ENCODE measurements at places on chromosomes 12 and 14. TPM values are rescaled to one million over a fixed set of nuclear protein-coding genes. Genes with fewer than 3 reads are reported as not detected.
A peak's percentile ranks its signal among the peaks of the same experiment; 100 is the strongest.

DNA sequence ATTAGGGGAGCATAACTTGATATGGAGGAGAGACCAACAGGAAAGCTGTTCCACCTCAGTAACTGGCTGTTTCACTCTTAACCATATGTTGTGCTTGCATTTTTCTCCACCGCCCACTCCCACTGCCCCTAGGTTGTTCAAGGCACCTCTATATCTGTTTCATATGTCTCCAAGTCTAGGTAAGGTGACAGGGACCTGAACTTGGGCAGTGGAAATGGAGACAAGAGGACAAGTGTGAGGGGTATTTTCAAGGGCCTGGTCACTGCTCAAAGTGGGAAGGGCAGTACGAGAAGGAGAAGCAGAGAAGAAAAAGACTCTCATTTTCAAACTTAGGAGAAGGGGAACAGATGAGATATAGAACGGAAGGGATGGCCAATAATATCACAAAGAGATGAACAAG, 3.1 kb downstream of the SLC38A1 start:
- peaks cover 3% of the 10 kb centered on the region for H3K36me3 ChIP-seq
- peaks cover 22% of the 10 kb centered on the region for H3K4me1 ChIP-seq
- H3K27ac ChIP-seq: no peak overlapping the region

DNA sequence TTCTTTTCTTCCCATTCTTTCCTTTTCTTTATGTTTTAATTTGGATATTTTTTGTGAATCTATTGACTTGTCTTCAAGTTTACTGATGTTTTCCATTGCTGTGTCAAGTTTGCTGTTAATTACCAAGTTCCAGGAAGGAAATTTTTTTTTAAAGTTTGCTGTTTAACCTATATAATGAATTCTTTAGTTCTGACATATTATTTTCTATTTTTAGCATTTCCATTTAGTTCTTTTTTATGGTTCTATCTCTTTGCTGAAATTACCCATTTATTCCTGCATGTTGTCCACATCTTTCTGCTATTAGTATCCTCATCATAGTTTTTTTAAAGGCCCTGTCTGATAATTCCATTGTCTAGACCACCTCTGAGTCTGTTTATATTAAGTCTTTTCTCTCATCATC, 27.8 kb downstream of the KLHDC1 start:
- DNase-seq: no peak
- H3K27ac ChIP-seq: no peak overlapping the region
- no peak overlapping the region for H3K4me3 ChIP-seq
- H3K36me3 ChIP-seq: peaks cover 29% of the 10 kb centered on the region
- no peaks in the 10 kb centered on the region for H3K4me1 ChIP-seq

DNA sequence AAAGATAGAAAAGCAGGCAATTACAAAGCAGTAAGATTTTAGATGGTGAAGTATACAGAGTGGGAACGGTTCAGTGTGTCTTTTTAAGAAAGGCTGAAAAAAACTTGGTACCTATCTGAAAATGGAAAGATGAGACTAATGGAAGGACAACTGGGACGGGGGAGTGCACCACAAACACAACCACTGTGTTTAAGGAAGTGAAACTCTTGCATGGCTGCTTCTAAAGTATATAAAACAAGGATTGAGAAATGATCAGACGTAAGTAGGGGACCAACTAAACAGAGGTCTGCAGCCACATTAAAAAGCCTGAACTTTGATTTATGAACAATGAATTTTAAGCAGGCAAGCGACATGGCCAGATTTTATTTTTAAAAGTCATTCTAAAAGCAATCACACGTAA, 328.6 kb downstream of the MDGA2 start:
- H3K4me3 ChIP-seq: no peak overlapping the region
- H3K27ac ChIP-seq: no peak overlapping the region
- peaks cover 7% of the 10 kb centered on the region for H3K4me1 ChIP-seq
- H3K36me3 ChIP-seq: no peaks in the 10 kb centered on the region
- DNase-seq: no peak
- H3K27me3 ChIP-seq: no peaks in the 10 kb centered on the region

DNA sequence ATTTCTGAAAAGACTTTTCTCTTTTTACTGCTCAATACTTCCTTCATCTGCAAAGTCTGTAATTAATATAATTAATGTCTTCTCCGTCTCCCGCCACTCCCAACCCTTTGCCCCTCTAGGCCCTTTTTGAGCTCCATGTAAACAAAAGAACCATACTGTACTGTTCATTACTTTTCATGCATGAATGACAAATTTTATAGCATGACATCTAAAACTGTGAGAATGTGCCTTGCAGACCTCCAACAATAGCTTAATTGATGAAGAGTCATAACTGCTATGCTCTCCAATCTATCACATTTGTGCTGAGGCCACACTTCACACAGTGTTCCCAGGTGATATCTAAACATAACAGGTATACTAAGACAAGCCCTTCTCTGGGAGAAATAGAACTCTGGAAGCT, 1122.7 kb upstream of the ATXN7L3B start:
- no peaks in the 10 kb centered on the region for H3K36me3 ChIP-seq
- no peaks in the 10 kb centered on the region for H3K27me3 ChIP-seq
- no peak overlapping the region for H3K4me3 ChIP-seq
- no peaks in the 10 kb centered on the region for H3K4me1 ChIP-seq
- no peak overlapping the region for H3K27ac ChIP-seq

DNA sequence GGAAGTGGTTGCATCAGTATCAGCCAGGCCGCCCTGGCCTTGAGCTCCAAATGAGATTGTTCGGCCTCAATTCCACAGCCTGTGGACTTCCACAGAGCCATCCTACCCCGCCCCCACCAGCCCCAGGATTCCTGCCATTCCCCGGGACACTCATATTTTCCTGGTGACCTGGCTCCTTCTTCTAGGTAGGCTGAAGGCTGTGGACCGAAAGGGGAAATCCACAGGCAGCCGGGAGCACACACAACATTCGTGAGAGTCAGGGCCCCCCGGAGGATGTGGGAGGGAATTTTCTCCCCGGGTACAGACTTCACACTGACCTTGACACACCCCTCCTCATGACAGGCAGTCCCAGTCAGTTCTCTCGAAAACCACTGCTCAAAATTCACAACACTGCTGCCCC, 39.9 kb downstream of the RIN3 start:
- H3K27me3 ChIP-seq: no peaks in the 10 kb centered on the region
- H3K4me3 ChIP-seq: no peak overlapping the region
- peak overlapping the region; percentile 81 for H3K27ac ChIP-seq
- peaks cover 9% of the 10 kb centered on the region for H3K36me3 ChIP-seq

DNA sequence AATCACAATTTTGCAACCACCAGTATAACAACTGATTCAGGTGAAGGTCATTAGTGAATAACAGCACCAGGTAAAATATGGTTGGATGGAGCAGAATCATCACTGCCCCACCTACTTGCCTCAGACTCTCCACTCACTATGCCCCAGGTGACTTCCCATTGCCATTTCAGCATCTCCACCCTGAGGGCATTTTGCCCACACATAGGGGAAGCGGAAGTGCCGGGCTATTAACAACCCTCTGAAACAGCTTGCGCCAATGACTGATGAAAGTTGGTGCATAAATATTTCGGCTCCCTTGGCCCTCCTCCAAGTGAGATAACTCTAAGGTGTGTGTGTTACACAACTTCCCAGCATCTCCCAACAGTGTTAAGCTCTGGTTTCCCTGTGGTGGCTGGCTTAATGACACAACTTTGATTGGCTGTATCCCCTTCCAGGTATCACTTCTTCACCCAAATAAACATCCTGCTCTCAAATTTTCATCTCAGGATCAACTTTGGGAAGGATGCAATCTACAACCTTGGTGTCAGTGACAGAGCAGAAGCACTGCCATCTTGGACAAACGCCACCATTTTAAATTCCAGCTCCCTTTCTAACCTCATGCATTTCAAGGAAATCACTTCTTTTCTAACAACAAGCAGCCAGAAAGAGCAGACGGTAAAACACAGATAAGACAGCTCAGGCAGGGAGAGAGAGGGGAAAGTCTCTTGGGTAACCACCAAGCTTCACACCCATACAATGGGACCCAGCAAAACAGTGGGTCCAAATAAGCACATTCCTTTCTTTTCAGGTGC, 73.6 kb upstream of the PPP2R5C start:
- no peaks in the 10 kb centered on the region for H3K4me1 ChIP-seq
- H3K4me3 ChIP-seq: no peak overlapping the region
- peaks cover 3% of the 10 kb centered on the region for H3K36me3 ChIP-seq
- H3K27ac ChIP-seq: no peak overlapping the region
- H3K27me3 ChIP-seq: peaks cover 40% of the 10 kb centered on the region
- DNase-seq: no peak

PLEKHG7 gene
- not detected for total RNA-seq

GALNT16 gene
- total RNA-seq: 34.4 TPM

- peak overlapping the region; percentile 88 for H3K27ac ChIP-seq
- no peaks in the 10 kb centered on the region for H3K36me3 ChIP-seq
- H3K4me1 ChIP-seq: peaks cover 44% of the 10 kb centered on the region
- no peak overlapping the region for H3K4me3 ChIP-seq
Measured at GRCh38 chr14:55448141-55448614, 7.8 kb upstream of the TBPL2 start.

DNA sequence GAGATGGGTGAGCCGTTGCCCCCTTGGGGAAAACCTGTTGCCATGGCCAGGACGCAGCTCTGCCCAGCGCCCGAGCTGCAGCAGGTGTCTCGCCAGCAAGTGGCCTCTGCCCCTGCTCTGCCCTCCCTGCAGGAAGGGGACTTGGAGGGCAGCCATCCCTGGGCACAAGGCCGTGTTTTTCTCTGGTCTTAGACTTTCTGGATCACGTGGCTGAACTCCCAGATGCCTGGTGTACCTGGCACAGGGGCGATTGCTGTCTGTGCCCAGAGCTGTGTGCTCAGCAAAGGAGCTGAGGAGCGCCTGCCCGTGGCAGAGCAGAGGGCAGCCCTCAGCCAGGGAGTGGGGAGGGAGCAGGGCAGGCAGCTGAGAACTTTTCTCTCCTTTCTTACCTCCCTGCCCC, 38.0 kb downstream of the TMEM63C start:
- H3K4me1 ChIP-seq: no peaks in the 10 kb centered on the region
- H3K36me3 ChIP-seq: peaks cover 15% of the 10 kb centered on the region
- H3K27ac ChIP-seq: no peak overlapping the region
- H3K27me3 ChIP-seq: peaks cover 44% of the 10 kb centered on the region
- no peak for DNase-seq

- H3K4me3 ChIP-seq: no peak overlapping the region
- H3K27me3 ChIP-seq: no peaks in the 10 kb centered on the region
- H3K27ac ChIP-seq: no peak overlapping the region
- no peaks in the 10 kb centered on the region for H3K36me3 ChIP-seq
Measured at GRCh38 chr12:51662728-51663154, 71.7 kb downstream of the SCN8A start.

DNA sequence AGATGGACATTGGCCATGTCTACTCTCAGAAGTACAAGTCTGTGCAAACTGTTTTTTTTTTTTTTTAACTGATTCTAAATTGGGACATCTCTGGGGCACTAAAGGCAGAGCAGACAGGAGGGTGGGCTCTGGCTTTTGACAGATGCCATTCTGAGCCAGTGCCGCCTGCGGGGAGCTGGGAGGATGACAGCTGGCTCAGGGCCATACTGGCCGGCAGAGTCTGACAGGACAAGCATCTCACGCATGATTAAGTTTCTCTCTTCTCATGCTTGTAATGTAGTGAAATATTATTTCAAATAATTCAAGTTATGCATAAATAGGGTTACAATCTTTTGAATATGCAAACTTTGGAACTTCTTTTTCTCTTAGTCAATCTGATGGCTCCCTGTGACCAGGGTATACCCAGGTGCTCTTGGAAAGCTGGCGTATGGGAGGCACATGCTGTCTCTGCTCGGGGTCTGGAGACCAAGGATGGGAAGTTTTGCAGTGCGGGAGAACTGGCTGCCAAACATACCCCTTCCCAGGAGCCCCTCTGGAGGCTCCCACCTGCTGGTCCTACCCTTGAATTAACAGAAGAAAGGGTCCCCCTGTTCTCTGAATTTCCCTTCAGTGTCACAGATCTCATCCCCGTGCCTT, 7.6 kb downstream of the CDCA4 start:
- no peak overlapping the region for H3K4me3 ChIP-seq
- DNase-seq: peak; percentile 22
- peaks cover 61% of the 10 kb centered on the region for H3K4me1 ChIP-seq
- H3K27me3 ChIP-seq: no peaks in the 10 kb centered on the region
- peaks cover 7% of the 10 kb centered on the region for H3K36me3 ChIP-seq

GRCh38 chr14:80504781-80505180, 293.5 kb upstream of the DIO2 start:
- no peaks in the 10 kb centered on the region for H3K36me3 ChIP-seq
- no peak for DNase-seq
- no peaks in the 10 kb centered on the region for H3K27me3 ChIP-seq
- no peak overlapping the region for H3K4me3 ChIP-seq

RD3L gene
- total RNA-seq: not detected

DNA sequence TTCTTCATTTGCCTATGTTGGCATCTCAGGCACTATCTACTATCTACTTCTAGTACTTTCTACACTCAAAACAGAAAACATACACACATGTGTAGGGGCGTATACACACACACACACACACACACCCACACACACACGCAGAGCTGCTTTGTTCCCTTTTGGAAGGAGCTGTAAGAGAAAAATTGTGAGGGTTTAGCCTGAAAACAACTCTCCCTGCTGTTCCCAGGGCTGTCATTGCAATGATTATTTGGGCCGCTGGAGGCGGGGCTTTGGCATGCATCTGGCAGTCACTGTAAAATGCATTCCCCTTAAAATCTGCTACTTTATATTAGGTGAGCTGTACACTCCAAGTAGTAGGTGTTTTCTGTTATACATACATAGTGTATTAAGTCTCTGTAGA, 29.1 kb upstream of the SLC38A2 start:
- no peak overlapping the region for H3K4me3 ChIP-seq
- no peak for DNase-seq
- H3K27me3 ChIP-seq: no peaks in the 10 kb centered on the region
- peaks cover 2% of the 10 kb centered on the region for H3K36me3 ChIP-seq
- H3K27ac ChIP-seq: peak overlapping the region; percentile 49

- DNase-seq: no peak
- H3K4me1 ChIP-seq: peaks cover 31% of the 10 kb centered on the region
- no peaks in the 10 kb centered on the region for H3K27me3 ChIP-seq
- H3K27ac ChIP-seq: no peak overlapping the region
- H3K4me3 ChIP-seq: no peak overlapping the region
Measured at GRCh38 chr12:90295858-90296257, 587.2 kb upstream of the ATP2B1 start.

DNA sequence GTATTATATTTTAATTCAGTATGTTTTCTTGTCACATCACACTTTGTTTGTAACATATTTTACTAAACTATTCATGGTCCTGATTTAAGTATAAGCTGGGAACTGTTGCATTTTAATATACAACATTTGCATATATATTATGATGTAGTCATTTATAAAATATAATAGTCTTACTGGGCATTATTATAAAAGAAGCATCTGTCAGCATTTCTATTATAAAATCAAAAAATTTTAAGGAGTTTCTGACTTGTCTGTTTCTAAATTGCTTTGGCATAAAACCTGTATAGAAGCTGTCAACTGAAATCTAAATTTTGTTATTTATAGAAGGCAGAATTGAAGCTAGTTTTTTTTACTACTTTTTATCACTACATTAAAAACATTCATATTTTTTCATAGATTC, 166.6 kb downstream of the NUBPL start:
- no peak overlapping the region for H3K4me3 ChIP-seq
- H3K27me3 ChIP-seq: no peaks in the 10 kb centered on the region
- H3K4me1 ChIP-seq: peaks cover 11% of the 10 kb centered on the region
- peaks cover 6% of the 10 kb centered on the region for H3K36me3 ChIP-seq
- no peak for DNase-seq

- peaks cover 26% of the 10 kb centered on the region for H3K4me1 ChIP-seq
- DNase-seq: no peak
- H3K4me3 ChIP-seq: no peak overlapping the region
- no peaks in the 10 kb centered on the region for H3K27me3 ChIP-seq
Measured at GRCh38 chr14:69701291-69701690, 65.7 kb upstream of the SRSF5 start.

GRCh38 chr12:94815450-94815849, 165.1 kb upstream of the TMCC3 start:
- DNase-seq: no peak
- H3K27me3 ChIP-seq: no peaks in the 10 kb centered on the region
- no peaks in the 10 kb centered on the region for H3K4me1 ChIP-seq
- no peak overlapping the region for H3K27ac ChIP-seq
- peaks cover 8% of the 10 kb centered on the region for H3K36me3 ChIP-seq

All from chondrocyte (in vitro differentiated cells).